Activated CD4-positive, CD25-positive, alpha-beta regulatory T cell (primary cell): ENCODE measurements at places on chromosomes 12 and 14.

GRCh38 chr12:57389033-57389432 lies 41.8 kb downstream of the R3HDM2 start:
- DNase-seq: no peak

- DNase-seq: no peak
These were observed 12.7 kb upstream of the RIMKLB start for GRCh38 chr12:8685051-8685450.

- no peak for DNase-seq
These were observed 39.7 kb downstream of the CDK17 start for GRCh38 chr12:96360550-96360949.

GRCh38 chr14:102362084-102362483 lies 606 bp downstream of the CINP start:
- no peak for DNase-seq

DNA sequence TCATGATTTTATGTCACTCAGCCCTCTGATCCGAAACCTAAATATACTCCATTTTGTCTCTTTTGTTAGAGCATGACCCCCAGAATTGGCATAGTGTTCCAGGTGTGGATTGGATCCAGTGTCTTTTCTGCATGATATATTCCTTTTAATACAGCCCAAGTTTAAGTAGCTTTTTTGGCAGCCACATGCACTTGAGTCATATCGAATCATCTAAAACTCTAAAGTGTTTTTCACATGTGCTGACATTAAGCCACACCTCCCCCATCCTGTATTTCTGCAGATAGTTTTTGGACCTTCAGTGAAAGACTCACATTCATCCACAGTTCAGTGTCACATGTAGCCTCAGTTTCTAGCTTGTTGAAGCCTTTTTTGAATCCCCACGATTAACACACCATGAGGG lies 30.6 kb downstream of the BORCS5 start:
- no peak for DNase-seq

GRCh38 chr12:4135919-4136605 lies 137.5 kb upstream of the CCND2 start:
- peak; percentile 53 for DNase-seq

DNA sequence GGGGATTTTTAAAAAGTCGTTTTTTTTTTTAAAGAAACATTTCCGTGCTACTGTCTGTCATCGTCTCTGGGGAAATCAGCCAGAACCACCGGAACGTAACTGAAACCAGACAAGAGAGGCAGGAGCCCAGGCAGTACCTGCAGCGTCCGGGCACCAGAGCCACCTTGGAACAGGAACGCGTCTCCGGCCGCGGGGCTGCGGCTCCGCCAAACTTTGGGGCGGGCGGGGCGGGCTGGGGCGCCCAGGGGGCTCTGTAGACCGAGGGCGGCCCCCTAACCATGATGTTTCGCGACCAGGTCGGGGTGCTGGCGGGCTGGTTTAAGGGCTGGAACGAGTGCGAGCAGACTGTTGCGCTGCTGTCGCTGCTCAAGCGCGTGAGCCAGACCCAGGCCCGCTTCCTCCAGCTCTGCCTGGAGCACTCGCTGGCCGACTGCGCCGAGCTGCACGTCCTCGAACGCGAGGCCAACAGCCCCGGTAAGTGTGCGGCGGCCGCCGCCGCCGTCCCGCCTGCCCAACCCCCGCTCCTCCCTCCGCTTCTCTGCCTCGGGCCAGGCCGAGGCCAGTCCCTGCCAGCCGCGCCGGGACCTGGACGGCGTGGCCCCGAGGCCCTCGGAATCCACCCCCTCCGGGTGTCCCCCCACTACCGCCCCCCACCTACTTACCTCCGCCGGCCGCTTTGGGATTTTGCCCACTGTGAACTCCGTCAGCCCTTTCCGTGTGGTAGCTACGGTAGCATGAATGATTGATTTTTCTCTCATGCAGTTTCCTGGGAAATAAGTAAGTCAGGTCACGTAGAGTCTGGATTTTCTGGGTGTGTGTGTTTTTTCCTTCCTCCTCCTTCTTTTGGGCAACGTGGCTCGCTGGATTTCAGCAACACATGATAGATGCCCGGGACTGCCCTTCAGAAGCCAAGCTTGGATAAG lies 972 bp downstream of the SAMD4A start:
- no peak for DNase-seq

DNA sequence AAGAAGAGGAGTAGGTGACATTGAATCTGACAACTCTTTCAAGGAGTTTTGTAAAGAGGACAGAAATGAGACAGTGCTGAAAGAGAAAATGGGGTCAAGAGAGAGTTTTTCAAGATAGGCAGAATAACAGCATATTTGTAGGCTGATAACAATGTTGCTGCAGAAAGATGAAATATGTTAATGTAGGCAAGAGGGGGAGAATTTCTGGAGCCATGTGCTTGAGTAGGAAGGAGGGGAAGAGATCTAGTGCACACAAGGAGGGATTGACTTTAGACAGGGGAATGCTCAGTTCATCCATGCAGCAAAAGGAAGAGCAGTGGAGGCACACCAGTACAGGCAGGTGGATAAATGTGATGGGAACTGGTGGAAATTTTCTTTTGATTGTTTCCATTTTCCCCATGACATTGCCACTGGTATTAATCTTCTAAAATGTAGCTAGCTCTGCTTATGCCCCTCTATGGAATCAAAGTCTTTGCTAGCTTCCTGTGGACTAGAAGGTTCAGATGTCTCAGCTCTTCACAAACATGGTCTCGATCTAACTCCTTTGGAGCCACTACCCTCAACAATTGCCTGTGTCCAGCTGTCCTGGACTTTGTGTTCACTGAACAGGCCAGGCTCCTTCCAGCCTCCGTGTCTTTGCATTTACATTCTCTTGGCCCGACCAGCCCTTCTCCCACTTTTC lies 9.1 kb downstream of the PROX2 start:
- DNase-seq: no peak

DNA sequence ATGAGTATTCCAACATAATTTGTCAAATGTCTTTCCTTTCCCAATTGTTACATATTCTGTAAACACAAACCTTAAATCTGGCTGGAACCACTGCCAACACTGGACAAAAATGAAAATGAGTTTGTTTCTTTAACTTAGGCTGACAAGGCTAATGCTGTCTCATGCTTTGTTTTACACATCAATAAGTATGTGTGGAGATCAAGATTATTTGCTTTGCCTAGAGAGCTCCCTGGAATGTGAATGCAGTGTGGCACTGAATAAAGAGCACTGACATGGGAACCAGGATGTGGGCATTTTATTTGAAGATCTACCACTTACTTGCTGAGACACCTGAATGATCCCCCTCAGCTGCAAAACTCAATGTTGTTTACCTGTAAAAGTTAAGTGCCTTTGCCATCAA lies 61.7 kb downstream of the RALGAPA1 start:
- DNase-seq: no peak

- no peak for DNase-seq
These were observed 46.3 kb downstream of the CCNK start for GRCh38 chr14:99527427-99528076.

GRCh38 chr14:53247596-53248370 lies 94.7 kb upstream of the DDHD1 start:
- DNase-seq: no peak

- no peak for DNase-seq
These were observed 166.1 kb upstream of the E2F7 start for GRCh38 chr12:77231501-77231918.

DNA sequence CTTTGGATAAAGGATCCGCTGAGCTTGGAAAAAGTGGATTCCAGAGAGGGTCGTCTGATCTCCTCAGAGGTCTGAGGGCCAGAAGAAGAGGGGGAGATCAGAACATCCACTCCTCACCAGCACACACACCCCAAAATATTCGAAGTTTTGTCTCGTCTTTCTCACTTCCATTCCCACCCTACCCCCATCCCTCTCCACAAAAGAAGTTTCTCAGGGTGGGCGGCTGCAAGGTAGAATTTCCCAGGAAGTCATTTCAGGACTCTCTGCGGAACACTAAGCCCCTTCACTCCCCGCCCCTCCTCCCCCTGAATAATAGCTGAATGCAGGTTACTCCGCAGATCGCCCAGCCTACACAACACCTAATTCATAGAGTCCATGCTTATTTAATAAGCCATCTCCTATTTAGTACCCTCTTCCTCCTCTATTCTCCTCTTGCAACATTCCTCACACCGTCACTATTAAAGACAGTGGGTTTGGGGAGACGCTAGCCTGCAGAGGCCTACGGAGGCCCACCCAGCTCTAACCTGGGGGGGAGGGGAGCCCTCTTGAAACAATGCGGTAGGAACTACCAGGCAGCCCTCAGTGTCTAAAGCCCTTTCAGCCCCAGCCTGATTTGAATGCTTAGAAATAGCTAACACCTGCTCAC lies 649 bp upstream of the SALL2 start:
- no peak for DNase-seq
